ENCODE measurements at places on chromosomes 5 and 9.
A peak's percentile ranks its signal among the peaks of the same experiment; 100 is the strongest.

GRCh38 chr5:176803943-176804498, 6.3 kb upstream of the UNC5A start:
- peak; percentile 61 for DNase-seq

GRCh38 chr9:137630679-137631078, 11.9 kb downstream of the EHMT1 start:
- DNase-seq = no peak

- peak; percentile 92 for DNase-seq
Observed at GRCh38 chr9:135499326-135500070, 984 bp upstream of the MRPS2 start.

GRCh38 chr5:17620627-17621026, 10.4 kb downstream of the TAF11L12 start:
- no peak for DNase-seq

DNA sequence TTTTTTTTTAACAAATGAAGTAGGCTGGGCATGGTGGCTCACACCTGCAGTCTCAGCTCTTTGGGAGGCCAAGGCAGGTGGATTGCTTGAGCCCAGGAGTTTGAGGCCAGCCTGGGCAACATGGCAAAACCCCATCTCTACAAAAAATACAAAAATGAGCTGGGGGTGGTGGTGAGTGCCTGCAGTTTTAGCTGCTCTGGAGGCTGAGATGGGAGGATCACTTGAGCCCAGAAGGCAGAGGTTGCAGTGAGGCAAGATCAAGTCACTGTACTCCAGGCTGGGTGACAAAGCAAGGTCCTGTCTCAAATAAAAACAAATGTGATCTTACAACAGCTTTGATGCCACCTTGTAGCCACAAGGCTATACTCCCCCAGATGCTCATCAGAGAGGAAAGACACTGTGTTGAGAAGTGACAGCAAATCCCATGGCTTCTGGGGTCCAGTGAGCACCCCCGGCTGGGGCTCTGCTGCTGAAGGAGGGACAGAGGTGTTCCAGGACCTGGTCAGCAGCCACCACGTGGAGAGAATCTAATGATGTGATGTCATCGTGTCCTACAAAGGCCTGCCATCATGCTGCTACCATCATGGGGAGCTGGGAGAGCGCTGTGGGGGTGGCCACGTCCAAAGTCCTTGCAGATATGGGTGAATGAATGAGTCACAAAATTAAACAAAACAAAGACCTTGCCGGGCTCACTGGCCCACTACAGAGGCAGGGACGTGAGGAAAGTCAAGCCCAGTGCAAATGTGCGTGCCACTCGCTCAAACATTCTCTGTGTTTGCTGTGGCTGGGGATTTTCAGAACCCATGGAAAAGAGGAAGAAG, 60.7 kb downstream of the PRRT1B start:
- no peak for DNase-seq

DNA sequence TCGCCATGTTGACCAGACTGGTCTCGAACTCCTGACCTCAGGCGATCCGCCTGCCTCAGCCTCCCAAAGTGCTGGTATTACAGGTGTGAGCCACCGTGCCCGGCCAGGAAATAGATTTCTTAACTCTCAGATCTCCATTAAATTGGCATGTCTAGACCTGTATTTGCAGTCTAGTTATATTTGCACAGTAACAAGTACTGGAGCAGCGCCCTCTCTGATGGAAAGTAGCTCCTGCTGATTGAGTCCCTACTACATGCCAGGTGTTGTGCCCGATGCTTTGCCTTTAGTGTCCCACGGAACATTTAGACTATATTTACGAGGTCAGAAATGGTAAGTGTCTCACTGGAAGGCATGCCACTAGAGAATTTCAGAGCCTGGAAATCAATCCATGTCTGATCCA, 15.8 kb upstream of the TMED9 start:
- DNase-seq = no peak

DNA sequence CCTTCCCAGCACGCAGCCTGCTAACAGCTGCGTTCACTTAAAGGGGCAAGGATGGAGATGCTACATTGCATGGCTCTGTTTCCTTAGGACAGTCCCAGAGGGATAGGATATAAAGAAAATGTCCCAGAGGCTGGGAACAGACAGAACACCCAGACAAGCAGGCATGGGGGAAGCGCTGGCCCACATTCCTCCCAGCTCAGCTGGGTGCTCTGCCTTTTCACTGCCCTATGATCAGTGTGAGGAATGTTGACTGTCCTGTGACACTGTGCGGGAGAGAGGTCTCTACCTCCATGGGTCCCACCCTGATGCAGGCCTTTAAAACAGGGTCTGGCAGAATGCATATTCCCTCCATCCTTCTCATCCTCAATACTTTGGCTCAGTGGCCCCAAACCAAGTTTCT, 459.4 kb upstream of the DMAC1 start:
- DNase-seq = no peak

DNA sequence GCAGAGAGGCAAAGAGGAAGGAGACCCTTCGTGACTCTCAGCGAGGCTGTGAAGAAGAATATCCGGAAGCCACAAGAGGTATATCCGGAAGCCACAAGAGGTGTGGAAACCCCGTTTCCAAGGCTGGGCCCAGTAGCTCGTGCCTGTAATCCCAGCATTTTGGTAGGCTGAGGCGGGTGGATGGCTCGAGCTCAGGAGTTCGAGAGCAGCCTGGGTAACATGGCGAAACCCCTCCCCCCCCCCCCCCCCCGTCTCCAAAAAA, 612 bp upstream of the BBLN start:
- no peak for DNase-seq

DNA sequence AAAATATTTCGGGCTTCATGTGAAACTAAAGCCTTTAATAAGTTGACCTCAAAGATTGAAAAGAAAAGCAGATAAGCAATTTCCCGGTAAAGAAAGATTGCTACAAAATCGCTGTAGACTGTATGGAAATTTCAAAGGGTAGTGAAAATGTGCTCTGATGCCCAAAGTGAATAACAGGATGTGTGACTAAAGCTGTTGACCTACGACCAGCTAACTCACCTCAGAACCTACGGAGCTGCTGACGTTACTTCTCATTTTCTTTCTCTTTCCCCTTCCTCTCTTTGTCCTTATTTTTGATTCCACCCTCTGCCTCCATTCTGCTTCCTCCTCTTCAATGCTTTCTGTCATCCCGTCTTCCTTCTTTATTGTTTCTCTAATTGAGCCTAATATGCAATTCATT, 103.2 kb downstream of the PDE4D start:
- DNase-seq = no peak

DNA sequence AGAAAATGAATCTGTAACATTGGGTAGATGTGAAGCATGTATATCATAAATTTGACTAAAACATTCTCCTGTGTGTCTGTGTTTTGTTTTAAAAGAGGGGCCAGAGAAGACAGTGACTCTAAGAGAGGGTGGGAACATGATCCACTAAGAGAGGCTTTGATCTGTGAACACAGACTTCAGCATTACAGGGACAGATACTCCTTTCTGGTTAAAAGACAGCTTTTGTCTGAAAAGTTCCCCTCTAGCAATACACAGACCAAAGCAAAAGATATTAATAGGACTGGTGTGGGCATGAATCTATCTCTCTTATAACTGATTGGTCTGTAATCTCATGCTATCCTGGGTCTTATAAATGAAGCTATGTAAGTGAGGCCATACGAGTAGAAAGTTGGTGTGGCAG, 150.9 kb downstream of the NUDT12 start:
- DNase-seq = no peak

GRCh38 chr5:57383093-57383861, 99.3 kb downstream of the ACTBL2 start:
- DNase-seq = no peak

DNA sequence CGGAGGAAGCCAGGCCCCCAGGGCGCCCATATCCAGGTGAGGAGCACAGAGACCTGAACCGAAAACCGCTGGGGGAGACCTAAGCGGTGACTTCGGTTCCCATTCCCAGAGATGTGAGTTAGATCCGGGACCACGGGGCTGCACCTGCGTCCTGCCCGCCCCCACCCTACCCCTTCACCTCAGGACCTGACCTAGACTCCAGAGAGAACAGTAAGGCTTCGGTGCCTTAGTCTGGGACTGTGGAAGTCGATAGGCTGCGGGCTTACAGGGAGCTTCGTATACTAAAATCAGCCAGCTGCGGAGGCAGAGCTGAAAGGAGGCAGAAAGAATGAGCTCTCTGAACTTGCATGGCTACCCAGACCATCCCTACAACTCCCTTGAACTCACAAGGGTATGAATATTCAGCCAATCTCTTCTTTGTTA, 518 bp upstream of the FAM13B start:
- DNase-seq = peak; percentile 16

DNA sequence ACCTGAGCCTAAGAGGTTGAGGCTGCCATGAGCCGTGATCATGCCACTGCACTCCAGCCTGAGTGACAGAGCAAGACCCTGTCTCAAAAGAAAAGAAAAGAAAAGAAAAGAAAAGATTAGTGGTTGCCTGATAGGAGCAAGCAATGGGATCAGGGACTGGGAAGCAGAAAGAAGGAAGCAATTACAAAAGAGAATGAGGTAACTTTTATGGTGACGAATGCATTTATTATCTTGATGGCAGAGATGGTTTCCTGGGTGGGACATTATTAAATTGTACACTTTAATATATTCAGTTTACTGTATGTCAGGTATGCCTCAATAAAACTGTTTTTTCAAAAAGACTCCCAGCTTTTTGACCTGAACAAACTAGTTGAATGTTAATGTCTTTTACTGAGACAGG, 7.5 kb upstream of the PFDN1 start:
- no peak for DNase-seq

DNA sequence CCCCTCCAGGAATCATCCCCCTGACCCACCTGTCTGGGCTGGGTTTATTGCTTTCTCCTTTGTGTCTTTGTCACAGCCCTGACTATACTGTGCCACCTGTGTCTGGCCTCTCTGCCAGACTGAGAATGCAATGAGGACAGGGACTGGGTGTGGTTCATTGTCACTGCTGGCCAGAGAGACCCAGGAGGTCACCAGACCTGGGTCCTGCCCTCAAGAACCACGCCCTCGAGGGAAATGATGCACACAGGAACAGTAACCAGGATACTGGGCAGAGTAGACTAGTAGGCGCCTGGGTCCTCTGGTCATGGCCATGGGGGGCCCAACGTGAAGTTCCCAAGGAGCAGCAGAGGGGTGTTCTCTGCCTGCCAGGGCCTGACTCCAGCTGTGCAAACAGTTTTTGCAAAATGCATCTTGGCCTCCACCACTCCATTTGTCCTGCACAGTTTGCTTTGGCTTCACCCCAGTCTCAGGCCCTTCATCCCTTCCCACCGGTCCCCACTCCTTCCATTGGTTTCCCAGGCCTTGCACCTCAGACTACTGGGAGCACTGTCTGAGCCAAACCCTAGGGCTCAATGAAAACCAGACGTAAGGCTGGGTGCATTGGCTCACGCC, 17.8 kb downstream of the RGS3 start:
- DNase-seq = no peak

DNA sequence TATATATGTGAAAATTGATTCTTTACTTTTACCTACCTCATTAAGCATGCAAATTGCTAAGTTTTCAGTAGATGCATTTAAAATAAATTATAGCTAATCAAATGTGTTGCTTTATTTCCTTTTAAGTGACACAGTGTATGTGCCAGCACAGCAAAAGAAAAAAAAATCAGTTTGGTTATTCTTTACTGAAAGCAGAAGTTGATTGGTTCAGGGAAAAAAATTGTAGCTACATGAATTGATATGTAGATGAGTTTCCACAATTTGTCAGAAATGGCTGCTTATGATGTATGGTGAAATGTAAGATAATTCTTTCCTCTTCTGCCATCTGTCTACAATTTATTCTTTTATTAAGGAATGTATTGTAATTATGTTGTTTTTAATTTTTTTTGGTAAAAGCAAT, 57.8 kb downstream of the PARP8 start:
- DNase-seq = no peak

DNA sequence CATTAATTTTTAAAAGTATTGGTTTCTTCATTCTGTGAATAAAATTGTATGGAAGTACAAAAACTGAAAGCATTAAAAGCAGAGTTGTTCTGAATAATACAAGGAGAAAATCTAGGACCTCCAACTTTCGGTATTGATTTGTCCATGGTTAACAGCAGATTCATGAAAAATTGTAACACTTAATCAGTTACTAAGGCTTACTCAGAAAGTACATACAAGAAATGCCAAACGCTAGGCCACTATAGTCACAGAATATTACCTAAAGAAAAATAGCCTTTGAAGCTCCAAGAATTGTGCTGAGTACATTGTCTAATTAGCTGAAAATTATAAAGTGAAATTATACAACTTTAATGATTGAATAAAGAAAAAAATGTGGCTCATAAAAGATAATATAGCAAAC, 271.7 kb downstream of the PTPRD start:
- DNase-seq = no peak

DNA sequence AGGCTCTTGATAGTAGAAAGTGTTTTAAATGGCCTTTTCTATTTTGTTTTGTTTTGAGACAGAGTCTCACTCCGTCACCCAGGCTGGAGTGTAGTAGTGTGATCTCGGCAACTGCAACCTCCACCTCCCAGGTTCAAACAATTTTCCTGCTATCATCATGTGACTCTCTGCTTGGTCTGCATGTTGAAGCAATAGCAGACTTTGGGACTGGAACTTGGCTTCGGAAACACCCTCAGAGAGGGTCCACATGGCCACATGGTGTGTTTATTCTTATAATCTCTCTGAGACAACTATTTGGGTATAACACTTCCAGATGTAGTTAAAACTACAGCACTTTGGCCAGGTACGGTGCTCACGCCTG, 10.9 kb downstream of the SLC1A1 start:
- DNase-seq = no peak

DNA sequence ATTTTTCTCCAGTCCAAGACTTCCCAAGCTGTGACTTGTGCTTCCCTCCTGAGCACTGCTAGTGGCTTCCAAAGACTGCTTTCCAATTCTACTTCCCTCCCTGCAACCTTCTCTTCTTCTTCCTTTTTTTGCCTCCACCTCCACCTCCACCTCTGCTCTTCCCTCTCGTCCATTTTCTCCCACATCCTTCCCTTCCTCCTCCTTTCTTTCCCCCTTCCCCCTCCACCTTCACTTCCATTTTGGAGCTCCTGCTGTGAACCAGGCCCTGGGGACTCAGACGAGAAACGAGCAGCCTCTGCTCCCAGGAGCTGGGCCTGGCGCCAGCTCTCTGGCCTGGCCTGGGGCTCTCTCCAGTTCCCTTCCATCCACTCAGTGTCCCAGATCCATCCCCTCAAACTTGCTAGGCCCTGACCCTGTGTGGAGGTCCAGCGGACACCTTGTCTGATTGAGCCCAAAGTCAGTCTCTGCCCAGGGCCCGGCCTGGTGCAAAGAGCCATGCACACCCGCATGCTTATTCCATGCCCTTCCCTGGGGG, 5.6 kb downstream of the GADD45G start:
- DNase-seq = no peak

DNA sequence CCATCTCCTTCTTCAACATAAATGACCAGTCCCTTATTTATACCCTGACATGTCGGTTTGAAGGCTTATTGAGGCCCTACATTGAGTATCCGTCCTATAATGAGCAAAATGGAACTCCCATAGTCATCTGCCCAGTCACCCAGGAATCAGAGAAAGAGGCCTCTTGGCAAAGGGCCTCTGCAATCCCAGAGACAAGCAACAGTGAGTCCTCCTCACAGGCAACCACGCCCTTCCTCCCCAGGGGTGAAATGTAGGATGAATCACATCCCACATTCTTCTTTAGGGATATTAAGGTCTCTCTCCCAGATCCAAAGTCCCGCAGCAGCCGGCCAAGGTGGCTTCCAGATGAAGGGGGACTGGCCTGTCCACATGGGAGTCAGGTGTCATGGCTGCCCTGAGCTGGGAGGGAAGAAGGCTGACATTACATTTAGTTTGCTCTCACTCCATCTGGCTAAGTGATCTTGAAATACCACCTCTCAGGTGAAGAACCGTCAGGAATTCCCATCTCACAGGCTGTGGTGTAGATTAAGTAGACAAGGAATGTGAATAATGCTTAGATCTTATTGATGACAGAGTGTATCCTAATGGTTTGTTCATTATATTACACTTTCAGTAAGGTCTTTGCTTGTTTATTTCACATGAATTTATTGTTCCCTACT, 38.2 kb upstream of the BTNL3 start:
- no peak for DNase-seq
